Naive B cell (primary cell): ENCODE measurements at places on chromosomes 6 and 20. TPM values are rescaled to one million over a fixed set of nuclear protein-coding genes. Genes with fewer than 3 reads are reported as not detected.

DNA sequence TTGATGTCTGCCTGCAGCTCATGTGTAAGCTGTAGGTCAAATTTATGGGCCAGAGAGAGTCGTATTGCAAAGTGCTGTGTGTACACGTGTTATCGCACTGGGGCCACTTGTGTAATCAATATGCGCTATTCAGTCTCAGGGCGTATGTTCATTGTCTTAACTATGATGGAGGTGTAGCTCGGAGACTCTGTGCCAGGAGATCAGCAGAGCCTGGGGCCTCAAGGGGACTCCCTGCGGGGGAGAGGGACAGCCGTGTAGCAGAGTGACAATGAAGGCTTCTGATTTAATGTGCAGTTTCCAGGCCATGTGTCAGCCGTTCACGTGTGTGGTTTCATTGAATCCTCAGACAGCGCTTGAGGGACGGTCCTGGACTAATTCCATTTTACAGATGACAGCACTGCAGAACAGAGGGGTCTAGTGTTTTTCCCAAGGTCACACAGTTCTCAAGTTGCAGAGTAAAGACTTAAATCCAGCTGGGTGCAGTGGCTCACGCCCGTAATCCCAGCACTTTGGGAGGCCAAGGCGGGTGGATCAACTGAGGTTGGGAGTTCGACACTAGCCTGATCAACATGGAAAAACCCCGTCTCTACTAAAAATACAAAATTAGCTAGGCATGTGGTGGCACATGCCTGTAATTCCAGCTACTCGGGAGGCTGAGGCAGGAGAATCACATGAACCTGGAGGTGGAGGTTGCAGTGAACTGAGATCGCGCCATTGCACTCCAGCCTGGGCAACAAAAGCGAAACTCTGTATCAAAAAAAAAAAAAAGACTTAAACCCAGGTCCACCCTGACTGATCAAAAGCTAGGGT, 242.5 kb downstream of the PREX1 start:
- DNase-seq = no peak

DNA sequence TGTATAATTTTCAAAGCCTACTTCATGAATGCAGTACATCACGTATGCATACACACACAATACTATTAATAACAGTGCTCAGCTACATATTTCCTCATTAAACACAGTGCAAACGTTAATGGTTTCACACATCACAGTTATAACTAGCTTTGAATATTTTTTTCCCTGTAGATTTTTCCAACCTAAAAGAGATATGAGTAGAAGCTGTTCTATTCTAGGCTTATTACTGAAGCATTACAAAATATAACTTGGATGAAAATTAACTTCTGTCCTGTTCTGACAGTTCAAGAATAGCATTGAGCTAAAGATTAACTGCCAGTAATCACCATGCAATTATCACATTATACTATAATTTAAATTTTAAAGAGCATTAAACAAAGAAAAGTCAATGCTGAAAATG, 6.2 kb downstream of the LMBRD1 start:
- DNase-seq = no peak

DNA sequence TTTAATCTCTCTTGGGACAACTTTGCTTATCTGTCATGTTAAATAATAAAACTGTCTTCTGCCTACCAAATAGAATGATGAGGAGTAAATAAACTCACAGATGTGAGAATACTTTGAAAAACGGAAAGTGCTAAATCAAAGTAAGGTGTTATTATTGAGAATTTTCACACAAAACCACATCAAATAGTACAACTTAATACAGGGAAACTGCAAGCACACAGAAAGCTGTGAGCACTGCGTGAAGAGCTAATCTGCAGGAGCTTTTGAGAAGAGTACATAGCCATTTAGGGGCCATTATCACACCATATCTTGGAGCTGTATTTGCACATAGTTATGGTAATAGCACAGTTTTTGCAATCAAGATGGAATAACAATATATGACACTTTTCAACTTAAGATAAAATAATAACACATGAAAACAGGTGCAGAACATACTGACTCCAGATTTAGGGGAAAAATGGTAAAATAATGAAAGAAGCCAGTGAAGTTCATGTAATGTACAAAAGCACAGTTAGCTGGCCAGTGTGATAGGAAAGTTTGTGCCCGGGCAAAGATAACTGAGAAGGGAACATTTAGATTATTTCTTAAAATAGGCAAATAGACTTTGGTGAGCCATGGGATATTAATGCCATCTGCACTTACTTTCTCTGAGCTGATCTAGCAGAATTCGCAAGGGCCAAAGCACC, 398.5 kb upstream of the PLCB4 start:
- DNase-seq = no peak

DNA sequence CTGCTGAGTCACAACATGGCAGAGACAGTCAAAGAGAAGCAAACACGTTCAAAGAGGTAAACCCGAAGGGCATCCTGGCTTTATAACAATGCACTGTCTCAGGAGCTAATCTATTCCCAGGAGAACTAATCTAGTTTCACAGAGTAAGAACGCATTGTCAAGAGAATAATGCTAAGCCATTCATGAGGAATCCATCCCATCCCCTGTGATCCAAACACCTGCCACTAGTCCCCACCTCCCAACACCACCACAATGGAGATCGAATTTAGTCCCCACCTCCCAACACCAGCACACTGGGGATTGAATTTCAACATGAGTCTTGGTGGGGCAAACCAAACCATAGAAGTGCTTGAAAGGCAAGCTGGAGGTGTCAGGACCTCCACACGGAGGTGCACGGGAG, 231.5 kb upstream of the ID4 start:
- no peak for DNase-seq

- no peak for DNase-seq
Observed at GRCh38 chr6:53833155-53833554, 38.4 kb downstream of the LRRC1 start.

DNA sequence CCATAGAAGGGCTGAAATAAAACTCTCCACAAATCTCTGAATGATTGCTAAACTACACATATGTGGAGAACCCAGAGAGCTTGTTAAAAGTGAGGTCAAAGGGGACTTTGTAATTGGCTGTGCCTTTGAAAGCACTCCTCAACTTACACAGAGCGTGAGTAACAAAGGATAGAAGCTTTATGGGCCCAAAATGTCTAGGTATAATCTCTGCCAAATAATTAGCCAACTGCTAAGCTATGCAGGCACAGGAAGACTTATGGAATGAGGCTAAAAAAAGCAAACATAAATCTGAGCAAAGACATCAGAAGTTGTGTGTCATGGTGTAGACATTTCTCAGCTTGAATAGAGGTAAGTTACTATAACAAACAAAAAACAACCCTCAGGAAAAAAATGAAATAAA, 23.3 kb upstream of the UST start:
- no peak for DNase-seq

COL9A3 gene
- polyA plus RNA-seq = 1.8 TPM

DNA sequence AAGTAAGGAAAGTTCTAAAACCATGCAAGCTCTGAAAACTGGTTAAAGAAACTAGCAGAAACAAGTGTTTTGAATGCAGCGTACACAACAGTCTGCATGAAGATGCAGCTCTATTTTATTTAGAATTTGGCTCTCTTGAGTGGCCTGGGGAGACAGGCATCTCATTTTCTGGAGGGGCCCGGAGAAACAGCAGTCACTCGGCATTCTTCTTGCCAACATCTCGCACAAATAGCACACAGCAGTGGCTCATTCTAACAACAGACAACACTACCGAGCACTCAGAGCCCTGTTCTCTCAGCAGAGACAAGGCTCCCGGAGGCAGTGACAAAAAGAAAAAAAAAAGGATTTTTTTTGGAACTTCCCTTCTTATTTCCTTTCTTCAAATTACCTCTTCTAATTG, 108.5 kb upstream of the STMND1 start:
- no peak for DNase-seq

- DNase-seq = no peak
Observed at GRCh38 chr6:123802351-123802696, 1.3 kb upstream of the NKAIN2 start.

- no peak for DNase-seq
Observed at GRCh38 chr20:5612581-5613301, 137.5 kb upstream of the SHLD1 start.

- DNase-seq = no peak
Observed at GRCh38 chr20:49346682-49347081, 68.8 kb upstream of the ZNFX1 start.

DNA sequence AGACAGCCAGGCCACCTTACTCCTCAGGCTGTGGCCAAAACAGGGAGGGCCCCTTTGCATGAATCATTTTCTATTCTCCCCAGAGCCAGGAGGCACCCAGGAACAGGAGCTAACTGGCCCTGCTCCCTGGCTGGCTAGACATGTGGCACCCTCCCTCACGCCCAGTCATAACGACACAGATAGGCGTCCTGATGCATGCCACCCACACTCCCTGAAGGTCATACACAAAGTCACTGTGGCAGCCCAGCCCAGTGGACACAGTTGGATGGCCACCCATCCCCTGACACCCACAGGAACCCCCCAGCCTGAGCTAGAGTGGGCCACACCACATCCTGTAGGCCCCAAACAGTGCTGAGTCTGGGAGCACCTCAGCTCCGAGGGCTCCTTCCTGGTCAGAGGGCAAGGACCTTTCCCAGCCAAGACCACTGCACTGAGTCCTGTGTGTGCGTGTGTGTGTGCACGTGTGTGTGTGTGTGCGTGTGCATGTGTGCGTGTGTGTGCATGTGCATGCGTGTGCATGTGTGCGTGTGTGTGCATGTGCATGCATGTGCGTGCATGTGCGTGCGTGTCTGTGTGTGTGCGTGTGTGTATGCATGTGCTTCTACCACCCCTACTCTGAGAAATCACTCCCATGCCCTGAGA, 21.6 kb downstream of the TFEB start:
- DNase-seq = no peak

GRCh38 chr6:161153725-161154124, 120.1 kb downstream of the AGPAT4 start:
- no peak for DNase-seq

DNA sequence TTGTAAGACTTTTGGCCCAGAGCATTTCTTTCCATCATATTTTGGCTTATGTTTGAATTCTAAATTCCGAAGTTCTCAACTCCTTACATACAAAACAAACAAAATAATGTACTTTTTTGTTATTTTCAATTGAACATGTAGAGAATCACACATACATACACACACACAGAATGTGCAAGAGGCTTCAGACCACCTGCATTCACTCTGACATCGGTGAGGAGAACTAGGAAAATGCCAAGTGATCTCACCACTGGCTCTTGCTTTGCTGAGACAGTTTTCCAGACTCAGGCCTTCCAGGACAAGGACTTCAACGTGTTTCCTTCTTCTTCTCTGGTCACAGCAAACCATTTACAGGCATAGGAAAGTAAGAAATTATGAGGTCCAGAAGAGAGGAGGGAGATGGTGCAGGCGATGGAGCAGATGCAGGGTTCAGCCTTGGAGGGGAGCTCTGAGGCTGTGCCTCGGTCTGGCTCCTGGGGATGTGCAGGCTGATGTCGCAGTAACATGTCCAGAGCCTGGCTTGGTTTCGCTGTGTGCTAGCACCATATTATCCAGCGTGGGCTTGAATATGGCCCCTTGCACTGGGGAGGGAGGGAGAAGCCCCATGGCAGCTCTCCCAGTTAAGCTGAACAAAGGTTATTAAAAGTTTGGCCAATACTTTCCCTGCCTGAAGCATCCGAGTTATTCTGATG, 93.4 kb downstream of the DACT2 start:
- DNase-seq = no peak
